ENCODE measurements at places on chromosomes 7 and 10.

DNA sequence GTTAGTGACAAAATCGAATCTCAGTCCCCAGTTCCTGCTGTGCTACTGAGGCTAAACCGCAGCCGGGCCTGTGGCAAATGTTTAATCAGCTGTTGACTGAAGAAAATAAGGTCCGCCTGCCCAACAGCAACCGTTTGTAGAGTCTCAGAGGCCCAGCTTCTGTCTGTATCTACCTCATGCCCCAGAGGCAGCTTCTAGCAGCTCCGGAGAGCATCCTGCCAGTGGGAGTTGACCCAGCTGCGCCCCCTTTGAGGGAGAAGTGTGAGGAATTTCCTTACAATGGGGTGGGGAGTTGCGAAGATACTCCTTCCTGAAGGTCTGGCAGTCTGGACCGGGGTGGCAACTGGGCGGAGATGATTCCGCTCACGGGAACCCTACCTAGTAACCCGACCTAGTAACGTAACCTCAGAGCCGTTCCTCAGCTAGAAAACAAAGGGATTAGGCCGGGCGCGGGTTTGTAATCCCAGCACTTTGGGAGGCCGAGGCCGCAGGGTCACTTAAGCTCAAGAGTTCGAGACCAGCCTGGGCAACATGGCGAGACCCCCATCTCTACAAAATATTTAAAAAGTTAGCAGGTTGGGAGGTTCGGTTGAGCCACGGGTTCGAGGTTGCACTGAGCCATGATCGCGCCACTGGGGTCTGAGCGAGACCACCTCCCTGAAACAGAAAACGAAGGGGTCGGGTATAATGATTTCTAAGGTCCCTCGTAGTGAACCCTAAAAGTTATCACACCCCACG lies 846 bp upstream of the ZNF775 start:
- peak; percentile 63 for DNase-seq

GRCh38 chr7:155643804-155644177 lies 670 bp upstream of the RBM33 start:
- no peak for DNase-seq

DNA sequence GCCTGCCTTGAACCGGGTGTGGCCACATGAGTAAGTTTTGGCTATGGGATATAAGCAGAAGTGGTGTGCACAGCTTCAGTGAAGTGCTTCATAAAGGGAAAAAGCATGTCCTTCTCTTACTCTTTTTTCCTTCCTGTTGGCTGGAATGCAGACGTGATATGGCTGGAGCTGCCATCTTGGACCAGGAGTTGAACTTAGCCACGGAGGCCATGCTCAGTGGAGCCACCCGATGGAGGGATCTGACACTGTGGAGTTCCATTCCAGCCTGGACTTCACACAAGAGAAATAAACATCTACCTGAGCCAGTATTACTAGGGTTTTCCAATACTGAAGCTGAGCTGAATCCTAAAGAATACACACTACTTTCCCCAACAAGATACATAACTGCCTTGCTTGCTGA lies 52.3 kb downstream of the CCDC3 start:
- DNase-seq = no peak

DNA sequence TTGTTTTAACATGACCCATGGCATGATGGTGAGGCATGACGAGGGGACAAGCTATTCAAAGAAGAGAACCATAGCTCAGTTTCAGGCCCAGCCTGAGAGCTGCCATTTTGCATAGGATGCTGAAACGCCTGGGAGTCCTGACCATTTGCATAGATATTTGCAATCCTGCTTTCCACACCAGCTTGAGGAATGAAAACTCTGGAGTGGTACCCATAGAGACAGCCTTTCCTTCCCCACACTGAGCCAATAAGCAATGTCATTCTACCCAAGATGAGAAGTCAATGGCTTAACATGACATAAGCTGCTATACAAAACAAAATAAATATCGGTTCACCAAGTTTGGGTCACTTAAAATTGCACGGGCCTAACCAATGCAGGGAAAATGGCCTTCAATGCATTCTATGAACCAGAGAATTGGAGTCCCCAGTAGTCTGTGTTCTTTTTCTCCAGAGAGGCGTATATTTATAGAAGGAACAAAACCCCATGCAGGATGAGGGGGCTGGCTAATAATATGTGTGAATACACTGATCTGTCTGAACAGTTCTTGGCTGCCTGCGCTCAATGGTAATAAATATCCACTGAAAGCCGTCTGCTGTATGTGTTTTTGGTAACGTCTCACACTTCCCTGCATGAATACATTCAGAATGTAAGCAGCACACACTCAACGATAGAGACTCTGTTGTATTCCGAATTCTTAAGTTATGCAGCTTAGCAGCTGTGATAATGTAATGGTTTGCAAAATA lies 329.3 kb downstream of the FRMD4A start:
- DNase-seq = no peak

GRCh38 chr10:51073453-51074237 lies 642 bp upstream of the PRKG1 start:
- DNase-seq = no peak

- DNase-seq = no peak
These were observed 28.4 kb upstream of the TMEM26 start for GRCh38 chr10:61481597-61481996.
